ENCODE measurements at places on chromosomes 5 and 9. TPM values are rescaled to one million over a fixed set of nuclear protein-coding genes. Genes with fewer than 3 reads are reported as not detected.
A peak's percentile ranks its signal among the peaks of the same experiment; 100 is the strongest.

- peak; percentile 84 for DNase-seq
- H3K27me3 ChIP-seq = peaks cover 5% of the 10 kb centered on the region
- H3K4me3 ChIP-seq = peak overlapping the region; percentile 74
- peaks cover 17% of the 10 kb centered on the region for H3K36me3 ChIP-seq
- H3K4me1 ChIP-seq = peaks cover 17% of the 10 kb centered on the region
These were observed 1467.1 kb downstream of the FOXD4L5 start for GRCh38 chr9:63817622-63818518.

DNA sequence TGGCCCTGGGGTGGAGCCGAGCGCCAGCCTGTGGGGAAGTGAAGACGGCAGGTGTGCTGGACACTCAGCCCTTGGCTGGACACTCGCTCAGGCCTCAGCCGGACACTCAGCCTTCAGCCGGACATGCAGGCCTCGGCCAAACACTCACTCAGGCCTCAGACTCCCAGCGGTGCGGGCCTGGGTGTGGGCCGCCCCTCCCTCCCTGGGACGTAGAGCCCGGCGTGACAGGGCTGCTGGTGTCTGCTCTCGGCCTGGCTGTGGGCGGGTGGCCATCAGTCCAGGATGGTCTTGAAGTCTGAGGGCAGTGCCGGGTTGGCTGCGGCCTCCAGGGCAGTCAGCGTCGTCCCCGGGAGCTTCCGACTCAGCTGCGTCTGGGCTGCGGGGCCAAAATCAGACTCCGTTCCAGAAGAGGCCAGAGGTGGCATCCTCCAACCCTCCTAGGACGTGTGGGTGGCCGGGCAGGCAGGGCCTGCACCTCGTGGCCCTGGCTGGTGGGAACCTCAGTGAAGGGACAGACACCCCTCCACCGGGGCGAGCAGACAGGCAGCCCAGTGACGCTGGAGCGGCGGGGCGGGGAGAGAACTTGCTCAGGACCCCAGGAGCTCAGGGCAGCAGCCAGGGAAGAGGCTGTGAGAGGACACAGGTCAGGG is 28.4 kb downstream of the SLC6A18 start:
- H3K27ac ChIP-seq = no peak overlapping the region
- H3K36me3 ChIP-seq = no peaks in the 10 kb centered on the region
- peaks cover 20% of the 10 kb centered on the region for H3K4me1 ChIP-seq

GRCh38 chr9:69637817-69638200 is 34.4 kb downstream of the APBA1 start:
- H3K27me3 ChIP-seq = peaks cover 8% of the 10 kb centered on the region
- no peak for DNase-seq
- no peak overlapping the region for H3K27ac ChIP-seq
- no peak overlapping the region for H3K4me3 ChIP-seq

GRCh38 chr5:159907689-159908590 is 8.3 kb upstream of the ADRA1B start:
- H3K4me1 ChIP-seq = peaks cover 3% of the 10 kb centered on the region
- H3K27ac ChIP-seq = no peak overlapping the region
- DNase-seq = no peak
- H3K36me3 ChIP-seq = no peaks in the 10 kb centered on the region
- H3K27me3 ChIP-seq = peaks cover 22% of the 10 kb centered on the region

Gene PJA2
- total RNA-seq = 53.5 TPM

DNA sequence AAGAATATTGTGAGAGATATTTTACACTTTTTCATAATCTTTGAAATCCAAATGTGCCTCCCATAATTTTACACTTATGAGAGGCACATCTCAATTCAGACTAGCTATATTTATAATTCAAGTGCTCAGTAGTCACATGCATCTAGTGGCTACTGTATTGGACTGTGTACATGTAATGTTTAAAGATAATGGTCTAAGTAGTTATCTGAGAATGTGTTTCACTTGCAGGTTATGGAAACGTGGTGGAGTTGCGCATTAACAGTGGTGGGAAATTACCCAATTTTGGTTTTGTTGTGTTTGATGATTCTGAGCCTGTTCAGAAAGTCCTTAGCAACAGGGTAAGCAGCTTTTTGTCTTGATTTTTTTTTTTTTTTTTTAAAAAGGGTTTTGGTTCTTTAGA is 28.8 kb downstream of the G3BP1 start:
- H3K4me1 ChIP-seq = peaks cover 16% of the 10 kb centered on the region
- peaks cover 73% of the 10 kb centered on the region for H3K36me3 ChIP-seq
- no peak for DNase-seq
- H3K27ac ChIP-seq = no peak overlapping the region

GRCh38 chr9:108551030-108551841 is 304.6 kb downstream of the ACTL7B start:
- no peaks in the 10 kb centered on the region for H3K4me1 ChIP-seq
- DNase-seq = no peak
- no peak overlapping the region for H3K4me3 ChIP-seq
- no peak overlapping the region for H3K27ac ChIP-seq

GRCh38 chr9:28922891-28923290 is 1349.6 kb upstream of the C9orf72 start:
- no peak for DNase-seq
- no peaks in the 10 kb centered on the region for H3K36me3 ChIP-seq
- H3K27ac ChIP-seq = no peak overlapping the region
- no peak overlapping the region for H3K4me3 ChIP-seq
- H3K4me1 ChIP-seq = no peaks in the 10 kb centered on the region
- no peaks in the 10 kb centered on the region for H3K27me3 ChIP-seq

Gene ALDH1A1
- not detected for total RNA-seq

Gene ACTBL2
- total RNA-seq = not detected

DNA sequence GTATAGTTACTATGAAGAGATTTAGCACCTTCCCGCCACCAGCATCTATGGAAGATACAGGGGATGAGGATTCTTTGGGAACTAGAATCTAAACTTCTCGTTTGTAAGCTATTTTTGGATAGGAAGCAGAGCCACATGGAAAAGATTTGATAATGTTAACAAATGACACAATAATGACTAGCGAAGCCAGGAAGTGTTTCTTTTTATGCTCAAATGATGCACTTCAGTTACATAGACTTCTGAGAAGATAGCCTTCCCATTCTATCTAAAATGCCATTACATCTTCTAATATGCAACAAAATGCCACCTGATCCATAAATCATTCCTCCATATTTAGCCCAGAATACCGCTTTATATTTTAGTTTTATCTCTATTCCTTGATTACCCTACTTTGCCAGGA is 17.0 kb upstream of the TNC start:
- peaks cover 22% of the 10 kb centered on the region for H3K27me3 ChIP-seq
- no peak overlapping the region for H3K27ac ChIP-seq
- H3K4me3 ChIP-seq = no peak overlapping the region
- no peak for DNase-seq
- no peaks in the 10 kb centered on the region for H3K4me1 ChIP-seq

Gene SV2C
- 0.03 TPM for total RNA-seq

GRCh38 chr5:102753889-102754766 is 977 bp upstream of the PAM start:
- peaks cover 6% of the 10 kb centered on the region for H3K27me3 ChIP-seq
- H3K4me1 ChIP-seq = peaks cover 35% of the 10 kb centered on the region
- peak overlapping the region; percentile 76 for H3K4me3 ChIP-seq

Gene SLC36A2
- not detected for total RNA-seq

GRCh38 chr9:33445389-33446239 is 1.8 kb downstream of the AQP3 start:
- H3K27me3 ChIP-seq = no peaks in the 10 kb centered on the region
- peak overlapping the region; percentile 89 for H3K4me3 ChIP-seq
- DNase-seq = no peak
- H3K4me1 ChIP-seq = peaks cover 47% of the 10 kb centered on the region

Gene NUDCD2
- 37.3 TPM for total RNA-seq

- H3K27me3 ChIP-seq = no peaks in the 10 kb centered on the region
- H3K4me3 ChIP-seq = no peak overlapping the region
- H3K36me3 ChIP-seq = peaks cover 41% of the 10 kb centered on the region
- DNase-seq = no peak
- H3K4me1 ChIP-seq = no peaks in the 10 kb centered on the region
These were observed 91.3 kb downstream of the INVS start for GRCh38 chr9:100190339-100190738.

DNA sequence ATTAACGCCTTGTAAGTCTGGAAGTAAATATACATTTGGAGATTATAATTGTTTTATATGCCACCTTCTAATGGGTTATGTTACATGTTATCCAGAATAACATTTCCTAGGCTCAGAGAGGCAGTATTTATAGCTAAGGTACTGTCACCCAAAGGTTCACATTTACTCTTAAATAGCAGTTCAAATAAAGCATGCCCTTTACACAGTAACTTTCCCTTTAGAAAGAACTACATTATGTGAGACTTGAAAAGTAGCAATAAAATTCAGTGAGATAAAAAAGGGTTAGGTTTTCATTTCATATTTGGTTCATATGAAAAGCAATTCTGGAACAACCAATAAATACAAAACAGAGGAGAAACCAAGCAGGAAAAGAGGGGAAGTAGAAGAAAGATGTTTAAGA is 35.1 kb downstream of the SKIC3 start:
- H3K4me1 ChIP-seq = no peaks in the 10 kb centered on the region
- H3K27ac ChIP-seq = no peak overlapping the region
- no peak overlapping the region for H3K4me3 ChIP-seq
- no peaks in the 10 kb centered on the region for H3K27me3 ChIP-seq

- H3K36me3 ChIP-seq = peaks cover 75% of the 10 kb centered on the region
- no peaks in the 10 kb centered on the region for H3K27me3 ChIP-seq
- H3K4me1 ChIP-seq = peaks cover 20% of the 10 kb centered on the region
- DNase-seq = no peak
- H3K4me3 ChIP-seq = no peak overlapping the region
These were observed 11.1 kb downstream of the HNRNPAB start for GRCh38 chr5:178215280-178216002.

Gene ANKRD33B
- total RNA-seq = 5.5 TPM

- H3K36me3 ChIP-seq = peaks cover 73% of the 10 kb centered on the region
- no peak for DNase-seq
- no peak overlapping the region for H3K27ac ChIP-seq
- no peaks in the 10 kb centered on the region for H3K27me3 ChIP-seq
- H3K4me3 ChIP-seq = no peak overlapping the region
These were observed 29.9 kb downstream of the SKP2 start for GRCh38 chr5:36181774-36182173.
